ENCODE measurements at places on chromosomes 4 and X. TPM values are rescaled to one million over a fixed set of nuclear protein-coding genes. Genes with fewer than 3 reads are reported as not detected.

EXOC1L gene
- not detected for total RNA-seq

YY2 gene
- 2.7 TPM for total RNA-seq

DLG3 gene
- total RNA-seq: 48.4 TPM

PCDH18 gene
- total RNA-seq: 0.17 TPM

YIPF7 gene
- not detected for total RNA-seq

GAB1 gene
- total RNA-seq: 3.8 TPM

ETDB gene
- not detected for total RNA-seq

KIF4A gene
- total RNA-seq: 40.3 TPM

GLRA3 gene
- total RNA-seq: not detected

GAGE12H gene
- total RNA-seq: not detected

TRIM75 gene
- not detected for total RNA-seq

All from HCT116 (cell line).